Stimulated activated CD4-positive, alpha-beta T cell treated with anti-CD3 and anti-CD28 coated beads, Interleukin-15, amount 100 ng/mL, for 48 hours (primary cell): ENCODE measurements at places on chromosomes 1 and 21.

DNA sequence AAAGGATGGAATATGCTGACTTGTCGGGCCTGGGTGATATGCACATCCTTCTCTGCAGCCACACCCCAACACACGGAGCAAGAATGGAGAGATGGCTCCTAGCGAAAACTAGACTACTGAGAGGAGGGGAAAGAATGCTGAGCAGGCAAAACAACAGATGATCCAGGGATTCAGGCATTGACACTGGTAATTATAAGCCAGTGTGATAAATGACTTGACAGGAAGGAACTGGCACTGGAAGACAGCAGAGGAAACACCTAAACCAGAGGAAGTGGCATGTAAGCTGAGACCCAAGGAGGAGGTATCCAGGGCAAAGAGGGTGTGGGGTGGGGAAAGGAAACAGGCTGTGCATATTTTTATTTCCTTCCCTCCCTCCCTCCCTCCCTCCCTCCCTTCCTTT, 31.7 kb upstream of the KHDRBS1 start:
- DNase-seq, result no peak

GRCh38 chr1:33388805-33389771, 41.8 kb downstream of the PHC2 start:
- DNase-seq, result no peak

GRCh38 chr1:53661496-53661895, 77.5 kb downstream of the GLIS1 start:
- no peak for DNase-seq

- no peak for DNase-seq
Observed at GRCh38 chr1:40199126-40199525, 37.9 kb downstream of the RLF start.

DNA sequence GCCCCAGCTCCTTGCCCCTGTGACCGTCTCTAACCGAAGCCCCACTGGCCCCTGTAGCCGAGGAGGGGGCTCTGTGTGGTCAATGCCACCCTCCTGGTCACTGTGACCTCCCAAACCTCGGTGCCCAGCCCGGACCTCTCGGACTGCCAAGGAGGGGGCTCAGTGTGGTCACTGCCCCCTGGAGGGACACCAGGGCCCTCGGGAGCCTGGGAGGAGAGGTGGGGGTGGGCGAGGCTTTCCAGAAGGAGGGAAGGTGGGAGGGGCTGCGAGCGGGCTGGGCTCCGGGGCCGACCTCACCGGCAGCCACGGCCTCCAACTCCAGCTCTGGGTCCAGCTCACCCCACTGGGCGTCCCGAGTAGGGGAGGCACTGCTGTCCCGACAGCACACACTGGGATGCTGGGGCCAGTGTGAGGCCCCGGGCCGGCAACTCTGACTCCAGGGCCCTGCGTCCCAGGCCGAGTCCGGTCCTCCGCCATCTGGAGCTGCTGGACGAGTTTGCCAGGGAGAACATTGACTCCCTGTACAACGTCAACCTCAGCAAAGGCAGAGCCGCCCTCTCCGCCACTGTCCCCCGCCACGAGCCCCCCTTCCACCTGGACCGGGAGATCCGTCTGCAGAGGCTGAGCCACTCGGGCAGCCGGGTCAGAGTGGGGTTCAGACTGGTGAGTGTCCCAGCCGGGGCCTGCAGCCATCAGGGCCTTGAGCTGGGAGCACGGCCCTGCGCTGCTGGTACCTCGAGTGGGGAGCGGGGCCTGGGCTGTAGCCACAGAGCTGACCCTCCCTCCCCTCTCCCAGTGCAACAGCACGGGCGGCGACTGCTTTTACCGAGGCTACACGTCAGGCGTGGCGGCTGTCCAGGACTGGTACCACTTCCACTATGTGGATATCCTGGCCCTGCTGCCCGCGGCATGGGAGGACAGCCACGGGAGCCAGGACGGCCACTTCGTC, 6.4 kb downstream of the SCNN1D start:
- no peak for DNase-seq

- no peak for DNase-seq
Observed at GRCh38 chr1:20935717-20936116, 148.6 kb upstream of the HP1BP3 start.
